Activated T-cell treated with anti-CD3 and anti-CD28 coated beads for 1 hour (primary cell): ENCODE measurements at places on chromosomes 11 and 22.

GRCh38 chr11:62852523-62853188 lies 13.3 kb upstream of the WDR74 start:
- DNase-seq: no peak

DNA sequence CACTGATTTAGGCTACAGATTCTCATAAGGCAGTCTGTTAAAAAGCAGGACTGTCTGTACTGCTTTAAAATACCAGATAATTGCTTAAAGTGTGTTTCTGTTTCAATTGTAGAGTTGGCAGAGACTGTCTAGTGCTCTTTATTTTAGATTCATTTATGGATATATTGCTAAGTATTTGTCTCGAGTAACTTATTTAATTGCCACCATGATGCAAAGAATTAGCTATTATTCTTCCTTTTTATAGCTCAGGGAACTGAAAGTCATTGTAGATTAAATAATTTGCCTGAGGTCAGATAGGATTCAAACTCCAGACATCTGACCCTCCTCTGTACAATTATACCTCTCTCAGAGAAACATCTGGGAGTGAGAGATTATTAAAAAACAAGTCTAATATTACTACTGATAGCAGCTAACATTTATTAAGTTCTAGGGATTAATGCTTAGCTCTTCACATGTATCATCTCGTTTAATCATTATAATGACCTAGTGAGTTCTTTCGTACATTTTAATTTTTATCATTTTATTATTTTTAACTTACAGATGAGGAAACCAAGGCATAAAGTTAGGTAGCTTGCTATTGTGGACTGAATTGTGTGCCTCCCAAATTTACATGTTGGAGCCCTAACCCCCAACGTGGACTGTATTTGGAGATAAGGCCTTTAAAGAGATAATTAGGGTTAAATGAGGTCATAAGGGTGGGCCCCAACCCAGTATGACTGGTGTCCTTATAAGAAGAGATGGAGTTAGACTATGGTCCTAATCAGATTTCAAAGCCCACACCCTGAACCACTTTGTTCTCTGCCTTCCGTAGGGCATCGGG lies 19.7 kb upstream of the RAG2 start:
- DNase-seq: no peak

- DNase-seq: no peak
Measured at GRCh38 chr11:128506999-128507611, 80.3 kb downstream of the ETS1 start.

- no peak for DNase-seq
Measured at GRCh38 chr11:8638300-8638699, 44.2 kb downstream of the TRIM66 start.

- peak; percentile 63 for DNase-seq
Measured at GRCh38 chr22:37498289-37498909, 12.2 kb upstream of the MFNG start.

- DNase-seq: no peak
Measured at GRCh38 chr11:70671611-70672010, 273.3 kb downstream of the CTTN start.

DNA sequence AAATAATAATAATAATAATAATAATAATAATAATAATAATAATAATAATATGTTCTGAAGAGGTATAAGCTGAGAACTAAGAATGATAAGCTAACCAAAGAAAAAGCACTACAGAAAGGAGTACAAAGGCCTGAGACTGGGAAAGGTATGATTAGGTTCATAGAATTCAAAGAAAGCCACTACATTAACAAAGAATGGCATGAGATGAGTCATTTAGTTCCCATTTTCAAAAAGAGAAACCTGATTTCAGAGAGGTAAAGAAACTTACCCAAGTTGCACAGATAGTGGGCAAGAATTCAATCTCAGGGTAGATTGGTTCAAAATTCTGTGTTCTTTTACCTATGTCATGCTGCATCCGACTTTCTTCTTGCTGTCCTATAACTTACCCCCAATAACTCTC lies 350.9 kb downstream of the TTC28 start:
- no peak for DNase-seq

GRCh38 chr11:37509506-37509905 lies 911.5 kb upstream of the RAG2 start:
- DNase-seq: no peak

DNA sequence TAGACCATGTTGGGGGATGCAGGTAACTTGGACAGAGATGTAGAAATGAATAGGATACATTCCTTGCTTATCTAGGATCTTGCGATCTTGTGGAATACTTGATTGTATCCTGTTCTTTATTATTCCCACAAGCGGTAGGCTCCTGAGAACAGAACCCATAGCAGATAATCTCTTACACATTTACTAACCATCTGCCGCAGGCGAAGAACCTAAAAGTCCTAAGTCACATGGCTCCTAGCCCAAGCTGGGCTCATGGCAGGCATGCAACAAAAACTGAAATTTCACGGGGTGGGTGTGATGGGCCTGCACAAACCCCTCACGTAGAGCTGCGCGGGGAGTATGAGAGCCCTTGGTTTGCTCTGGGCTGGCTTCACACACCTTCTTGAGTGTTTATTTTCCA lies 177.4 kb upstream of the NECTIN1 start:
- no peak for DNase-seq

- DNase-seq: no peak
Measured at GRCh38 chr11:21811572-21811971, 381.3 kb upstream of the ANO5 start.

DNA sequence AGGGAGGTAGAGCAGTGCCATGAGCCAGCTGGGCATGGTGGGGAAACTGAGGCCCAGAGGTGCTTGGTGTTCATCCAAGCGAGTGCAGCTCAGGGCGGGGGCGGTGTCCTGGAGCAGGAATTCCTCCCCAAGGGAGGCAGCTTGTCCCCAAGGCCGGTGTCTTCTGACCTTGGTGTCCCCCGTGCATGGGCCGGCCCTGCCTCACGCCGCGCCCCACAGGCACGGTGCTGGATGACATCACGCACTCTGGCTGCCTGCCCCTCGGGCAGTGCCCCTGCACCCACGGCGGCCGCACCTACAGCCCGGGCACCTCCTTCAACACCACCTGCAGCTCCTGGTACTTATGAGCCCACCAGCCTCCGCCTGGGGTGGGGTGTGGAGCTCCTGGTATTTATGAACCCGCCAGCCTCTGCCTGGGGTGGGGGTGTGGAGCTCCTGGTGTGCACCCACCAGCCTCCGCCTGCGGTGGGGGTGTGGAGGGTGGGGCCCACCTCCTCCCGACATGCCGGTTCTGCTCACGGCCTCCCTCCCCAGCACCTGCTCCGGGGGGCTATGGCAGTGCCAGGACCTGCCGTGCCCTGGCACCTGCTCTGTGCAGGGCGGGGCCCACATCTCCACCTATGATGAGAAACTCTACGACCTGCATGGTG lies 6.7 kb downstream of the MUC5B start:
- no peak for DNase-seq

DNA sequence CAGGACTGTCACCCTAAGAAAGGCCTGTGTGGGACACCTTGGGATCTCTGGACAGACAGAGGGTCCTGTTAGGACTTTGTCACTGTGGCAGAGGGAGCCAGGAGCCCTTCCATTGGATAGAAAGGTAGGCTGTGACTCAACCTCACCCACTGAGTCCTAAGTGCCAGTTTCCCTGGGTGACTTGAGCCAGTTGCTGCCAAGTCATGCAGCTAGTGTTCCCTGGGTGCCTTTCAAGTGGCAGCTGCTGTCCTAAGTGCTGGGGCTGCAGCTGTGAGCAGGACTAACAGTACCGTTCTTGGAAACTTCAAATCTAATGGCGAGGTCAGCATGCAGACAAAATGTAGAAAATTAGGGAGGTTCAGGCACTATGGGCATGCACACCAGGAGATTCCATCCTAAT lies 393.7 kb downstream of the TMEM135 start:
- DNase-seq: no peak

- DNase-seq: no peak
Measured at GRCh38 chr11:9852465-9852864, 188.6 kb downstream of the SWAP70 start.

DNA sequence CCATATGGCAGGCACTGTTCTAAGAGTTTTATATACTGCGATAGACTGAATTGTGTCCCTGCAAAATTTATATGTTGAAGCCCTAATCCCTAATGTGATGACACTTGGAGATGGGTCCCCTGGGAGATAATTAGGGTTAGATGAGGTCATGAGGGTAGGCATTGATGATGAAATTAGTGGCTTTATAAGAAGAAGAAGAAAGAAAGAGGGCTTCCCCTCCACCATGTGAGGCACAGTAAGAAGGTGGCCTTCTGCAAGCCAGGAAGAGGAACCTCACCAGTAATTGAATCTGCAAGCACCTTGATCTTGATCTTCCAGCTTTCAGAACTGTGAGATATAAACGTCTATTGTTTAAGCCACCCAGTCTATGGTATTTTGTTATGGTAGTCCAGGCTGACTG lies 46.6 kb upstream of the TENM4 start:
- DNase-seq: no peak

GRCh38 chr11:64268893-64269539 lies 15.4 kb downstream of the BAD start:
- peak; percentile 26 for DNase-seq

DNA sequence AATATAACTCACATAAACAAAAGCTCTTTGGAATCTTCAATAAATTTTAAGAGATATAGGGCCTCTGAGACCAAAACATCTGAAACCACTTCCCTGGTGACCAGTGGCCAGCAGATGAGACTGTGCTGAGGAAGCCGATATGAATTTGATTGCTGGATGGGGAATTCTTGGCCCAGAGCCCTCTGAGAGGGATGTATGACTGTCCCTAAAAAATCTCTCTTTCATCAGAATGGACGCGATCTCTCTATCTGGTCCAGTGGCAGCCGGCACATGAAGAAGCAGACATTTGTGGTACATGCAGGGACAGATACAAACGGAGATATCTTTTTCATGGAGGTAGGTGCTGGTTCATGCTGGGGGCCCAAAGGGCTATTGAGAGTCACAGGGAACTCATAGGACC lies 37.5 kb downstream of the MYBPC3 start:
- no peak for DNase-seq

DNA sequence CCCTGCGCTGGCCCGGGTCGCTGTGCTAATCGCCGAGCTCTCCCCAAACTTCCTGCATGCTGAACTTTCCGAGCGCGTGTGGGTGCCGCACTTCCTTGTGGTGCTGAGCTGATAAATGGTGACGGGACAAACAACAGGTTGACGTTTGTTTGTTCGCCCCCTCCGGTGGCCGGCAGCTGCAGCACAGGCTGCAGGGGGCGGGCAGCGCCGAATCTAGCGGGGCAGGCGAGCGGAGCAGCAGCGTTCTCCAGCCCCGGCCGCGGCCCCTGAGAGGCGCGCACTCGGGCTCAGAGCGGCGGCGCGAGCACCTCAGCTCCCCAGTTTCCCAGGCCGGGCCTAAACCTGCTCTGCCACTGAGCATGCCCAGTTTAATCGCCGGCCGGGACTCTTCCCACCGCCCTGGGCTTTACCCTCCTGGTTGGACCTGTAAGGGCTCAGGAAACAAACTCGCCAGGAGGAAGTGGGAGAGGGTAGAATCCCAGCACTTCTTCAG lies at the start of gene PDGFD:
PDGFD (minus strand) TSS at position 120 of the 493 bp plus-strand sequence.
- DNase-seq: peak; percentile 12

DNA sequence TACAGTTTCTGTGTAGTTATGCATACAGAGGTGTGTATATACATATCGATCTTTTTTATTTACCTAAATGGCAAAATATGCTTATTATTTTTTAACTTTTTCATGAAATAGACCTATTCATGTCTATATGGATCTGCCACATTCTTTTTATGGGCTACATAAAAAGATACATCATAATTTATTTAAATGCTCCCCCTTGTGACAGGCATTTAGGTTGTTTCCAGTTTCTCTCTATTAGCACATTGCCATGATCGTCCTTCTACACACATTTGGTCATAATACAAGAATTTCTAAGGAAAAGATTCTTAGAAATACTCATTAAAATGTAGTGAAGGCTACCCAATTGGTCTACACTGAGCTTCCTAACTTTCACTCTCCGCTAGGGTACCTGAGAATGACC lies 1067.4 kb downstream of the OPCML start:
- no peak for DNase-seq

DNA sequence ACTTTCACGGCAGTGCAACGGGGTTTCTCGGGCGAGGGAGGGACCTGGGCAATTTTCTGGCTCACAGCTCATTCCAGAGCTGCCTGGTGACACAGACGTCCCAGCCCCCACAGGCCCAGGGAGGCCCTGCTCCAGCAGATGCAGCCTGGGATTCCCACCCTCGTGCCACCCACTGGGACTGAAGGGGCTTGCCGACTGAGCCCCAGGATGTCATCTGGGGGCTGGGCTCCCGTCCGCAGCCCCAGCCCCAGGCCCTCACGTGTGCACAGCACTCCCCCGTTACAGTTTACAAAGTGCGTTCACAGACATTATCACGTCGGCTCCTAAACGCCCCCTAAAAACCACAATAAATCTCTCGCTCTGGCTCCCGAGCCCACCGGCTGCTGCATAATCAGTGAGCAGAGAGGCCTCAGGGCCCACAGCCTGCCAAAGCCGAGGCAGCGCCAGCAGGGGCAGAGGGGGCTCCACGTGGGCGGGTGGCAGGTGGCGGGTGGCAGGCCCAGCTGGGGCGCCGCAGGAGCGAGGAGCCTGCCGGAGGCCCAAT lies 76.9 kb upstream of the TCF20 start:
- no peak for DNase-seq

DNA sequence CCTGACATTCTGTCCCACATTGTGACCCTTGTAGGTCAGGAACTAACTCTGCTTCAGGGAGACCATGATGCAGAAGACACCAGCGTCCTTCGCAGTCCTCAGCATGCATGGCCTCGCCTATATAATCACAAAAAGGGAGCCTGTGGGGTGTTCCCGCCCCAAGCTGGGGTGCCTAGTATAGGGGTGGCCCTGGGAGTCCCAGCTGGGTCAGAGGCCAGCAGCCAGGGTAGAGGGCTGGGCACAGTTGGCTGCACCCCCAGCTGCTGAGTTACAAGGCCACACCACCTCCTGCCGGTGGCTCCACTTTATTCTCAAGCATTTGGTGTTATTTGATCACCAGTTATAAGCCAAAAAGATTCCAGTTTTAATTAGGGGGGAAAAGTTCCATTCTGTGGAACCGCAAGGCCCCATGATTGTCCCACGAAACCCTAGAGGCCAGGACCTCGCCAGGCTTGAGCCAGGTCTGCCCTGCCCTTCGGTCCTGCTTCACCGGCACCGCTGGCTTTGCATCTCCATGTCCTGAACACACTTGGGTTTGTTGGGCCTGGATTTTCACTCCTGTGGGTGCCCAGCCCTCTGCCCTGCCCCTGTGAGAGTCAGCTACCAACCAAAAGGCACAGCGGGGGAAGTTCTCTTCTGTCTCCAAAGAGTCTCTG lies 15.0 kb upstream of the GNB1L start:
- no peak for DNase-seq

DNA sequence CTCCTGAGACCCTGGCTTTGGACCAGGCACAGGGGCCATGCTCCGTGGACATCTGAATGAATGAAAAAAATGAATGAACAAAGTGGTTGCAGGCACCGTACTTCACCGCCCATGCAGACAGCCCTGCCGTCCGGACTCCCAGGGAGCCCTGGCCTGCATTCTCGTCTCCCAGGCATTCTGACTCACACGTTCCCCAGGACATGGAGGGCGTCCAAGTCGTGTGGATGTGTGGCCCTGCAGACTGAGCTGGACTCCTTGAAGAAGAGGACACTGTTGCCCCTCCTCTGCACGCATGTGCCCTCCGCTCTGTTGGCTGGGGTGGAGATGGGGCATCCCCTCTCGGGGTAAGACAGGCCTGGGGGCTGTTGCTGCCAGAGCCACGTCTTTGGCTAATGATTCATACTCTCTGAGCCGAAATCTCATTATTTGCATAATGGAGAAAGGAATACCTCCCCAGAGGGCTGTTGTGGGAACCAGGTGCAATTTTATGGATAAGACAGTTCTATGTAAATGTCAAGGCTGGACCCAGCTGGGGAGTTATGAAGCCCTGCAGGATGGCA lies 49.7 kb downstream of the RTL6 start:
- DNase-seq: no peak

- DNase-seq: no peak
Measured at GRCh38 chr11:126959700-126960099, 40.9 kb downstream of the KIRREL3 start.
